ENCODE measurements at places on chromosomes 16 and 17.
A peak's percentile ranks its signal among the peaks of the same experiment; 100 is the strongest.

DNA sequence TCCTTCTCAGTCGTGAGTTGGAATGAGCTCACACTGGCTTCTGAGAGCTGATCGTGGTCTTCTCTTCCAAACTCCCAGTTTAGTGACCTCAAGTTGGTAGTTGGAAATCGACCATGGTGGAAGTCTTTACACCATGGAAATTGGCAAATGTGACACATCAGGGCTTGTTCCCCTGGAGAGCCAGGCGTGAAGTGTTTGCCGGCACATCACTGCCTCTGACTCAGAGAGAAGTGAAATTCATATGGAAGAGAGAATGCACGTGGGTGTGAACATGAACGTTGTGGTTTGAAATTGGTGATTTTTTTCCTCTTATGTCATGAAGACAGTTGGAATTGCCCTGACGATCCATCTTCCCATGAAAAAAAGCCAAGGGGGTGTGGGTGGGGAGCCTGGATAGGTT lies 47.4 kb downstream of the AXIN2 start:
- peak; percentile 85 for DNase-seq

GRCh38 chr16:20952139-20952920 lies 51.8 kb downstream of the LYRM1 start:
- peak; percentile 14 for DNase-seq

DNA sequence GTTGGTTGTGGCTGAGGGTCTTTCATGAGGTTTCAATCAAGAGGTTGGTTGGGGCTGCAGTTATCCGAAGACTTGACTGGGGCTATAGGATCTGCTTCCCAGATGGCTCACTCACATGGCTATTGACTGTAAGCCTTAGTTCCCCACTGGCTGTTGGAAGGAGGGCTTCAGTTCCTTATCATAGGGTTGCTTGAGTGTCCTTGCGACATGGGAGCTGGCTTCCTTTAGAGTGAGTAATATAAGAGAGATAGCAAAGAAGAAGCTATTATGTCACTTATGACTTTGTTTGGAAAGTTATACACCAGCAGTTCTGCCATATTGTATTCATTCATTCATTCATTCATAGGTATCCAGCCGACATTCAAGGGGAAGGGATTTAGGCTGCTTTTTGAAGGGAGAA lies 121.4 kb upstream of the WSCD1 start:
- no peak for DNase-seq

- DNase-seq: no peak
These were observed 2.1 kb downstream of the ST6GALNAC1 start for GRCh38 chr17:76641501-76641900.

- no peak for DNase-seq
These were observed 32.6 kb downstream of the CCDC57 start for GRCh38 chr17:82179946-82180475.

DNA sequence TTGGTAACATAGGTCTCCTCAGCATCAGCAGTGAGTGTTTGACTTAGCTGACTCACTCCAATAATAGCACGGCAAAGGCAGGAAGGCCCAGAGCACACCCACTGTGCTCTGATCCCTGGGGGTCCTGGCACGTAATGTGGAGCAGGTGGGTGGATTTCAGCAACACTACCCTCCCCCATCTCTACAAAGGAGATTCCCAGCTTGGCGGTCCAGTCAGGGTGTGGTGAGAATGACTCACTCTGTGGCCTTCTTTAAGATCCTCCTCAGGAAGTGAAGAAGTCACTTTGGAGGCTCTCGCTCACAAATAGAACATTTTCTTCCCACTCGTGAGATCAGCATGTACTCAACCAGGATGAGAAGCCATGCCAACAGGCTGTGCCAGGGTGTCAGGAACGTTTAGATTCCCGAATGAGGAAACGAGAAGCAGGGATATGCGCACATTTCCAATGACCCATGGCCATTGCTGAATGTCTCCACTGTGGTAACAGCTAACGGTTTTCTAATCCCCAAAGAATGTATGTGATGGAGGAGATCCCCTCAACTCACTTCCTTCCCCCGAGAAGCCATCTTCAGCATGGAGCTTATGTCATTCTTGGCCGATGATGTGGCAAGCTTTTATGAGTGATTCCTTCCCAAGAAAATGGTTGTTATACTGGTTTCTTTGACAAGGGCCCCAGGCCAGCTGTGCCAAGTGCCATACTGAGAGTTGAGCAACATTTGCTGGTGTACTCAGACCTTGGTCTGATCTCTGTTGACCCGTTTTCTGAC lies 365.2 kb downstream of the C16orf95 start:
- peak; percentile 99 for DNase-seq

- DNase-seq: no peak
These were observed 37.9 kb downstream of the TSC2 start for GRCh38 chr16:2085669-2086068.

DNA sequence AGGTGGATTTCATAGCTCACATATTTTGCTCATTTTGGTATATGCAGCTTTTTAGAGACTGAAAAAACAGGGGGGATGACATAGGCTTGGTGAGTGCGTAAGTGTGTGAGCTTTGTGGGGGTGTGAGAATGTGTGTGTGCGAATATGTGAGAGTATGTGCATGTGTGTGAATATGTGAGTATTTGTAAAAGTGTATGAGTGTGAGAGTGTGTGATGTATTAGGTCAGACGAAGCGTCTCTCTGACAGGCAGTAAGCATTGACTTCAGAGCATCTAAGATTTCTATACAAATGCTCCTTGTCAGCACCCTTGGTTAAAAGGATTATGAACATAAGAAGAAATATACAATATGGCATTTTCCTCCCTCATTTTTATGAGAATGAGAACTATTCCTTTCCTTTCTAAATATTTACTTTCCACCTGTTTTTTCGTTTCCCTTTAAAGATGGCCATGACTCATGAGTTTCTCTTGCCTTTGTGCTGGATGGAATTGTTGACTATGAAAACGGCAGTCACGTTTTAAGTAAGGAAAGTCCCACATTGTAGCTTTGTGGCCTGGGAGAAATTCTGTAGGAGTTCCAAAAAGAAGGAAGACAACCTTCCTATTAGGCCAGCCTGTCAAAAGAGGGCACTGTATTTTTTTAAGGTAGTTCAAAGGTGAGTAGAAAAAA lies 276.4 kb downstream of the FOXL1 start:
- no peak for DNase-seq

- DNase-seq: no peak
These were observed 470 bp upstream of the CDK3 start for GRCh38 chr17:76000016-76000754.

- DNase-seq: no peak
These were observed 354.8 kb downstream of the SEC14L1 start for GRCh38 chr17:77495575-77495974.

- no peak for DNase-seq
These were observed 26.2 kb upstream of the NAGLU start for GRCh38 chr17:42509841-42510240.

DNA sequence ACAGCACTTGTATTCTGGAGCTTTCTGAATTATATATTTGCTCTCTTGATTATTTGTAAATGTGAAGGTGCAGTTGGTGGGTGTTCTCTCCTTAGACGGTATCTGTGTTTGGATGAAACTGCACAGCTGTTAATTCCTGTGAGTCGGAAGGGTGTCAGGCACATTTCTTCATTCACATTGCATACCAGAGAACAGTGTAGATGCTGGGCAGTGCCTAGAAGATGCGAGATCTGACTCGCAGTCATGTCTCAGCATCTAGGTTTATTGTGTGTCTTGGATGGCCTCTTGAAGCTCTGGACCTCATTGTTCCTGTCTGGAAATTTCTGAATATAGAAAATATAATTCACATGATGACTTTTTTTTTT lies 61.2 kb downstream of the CLEC16A start:
- peak; percentile 80 for DNase-seq

DNA sequence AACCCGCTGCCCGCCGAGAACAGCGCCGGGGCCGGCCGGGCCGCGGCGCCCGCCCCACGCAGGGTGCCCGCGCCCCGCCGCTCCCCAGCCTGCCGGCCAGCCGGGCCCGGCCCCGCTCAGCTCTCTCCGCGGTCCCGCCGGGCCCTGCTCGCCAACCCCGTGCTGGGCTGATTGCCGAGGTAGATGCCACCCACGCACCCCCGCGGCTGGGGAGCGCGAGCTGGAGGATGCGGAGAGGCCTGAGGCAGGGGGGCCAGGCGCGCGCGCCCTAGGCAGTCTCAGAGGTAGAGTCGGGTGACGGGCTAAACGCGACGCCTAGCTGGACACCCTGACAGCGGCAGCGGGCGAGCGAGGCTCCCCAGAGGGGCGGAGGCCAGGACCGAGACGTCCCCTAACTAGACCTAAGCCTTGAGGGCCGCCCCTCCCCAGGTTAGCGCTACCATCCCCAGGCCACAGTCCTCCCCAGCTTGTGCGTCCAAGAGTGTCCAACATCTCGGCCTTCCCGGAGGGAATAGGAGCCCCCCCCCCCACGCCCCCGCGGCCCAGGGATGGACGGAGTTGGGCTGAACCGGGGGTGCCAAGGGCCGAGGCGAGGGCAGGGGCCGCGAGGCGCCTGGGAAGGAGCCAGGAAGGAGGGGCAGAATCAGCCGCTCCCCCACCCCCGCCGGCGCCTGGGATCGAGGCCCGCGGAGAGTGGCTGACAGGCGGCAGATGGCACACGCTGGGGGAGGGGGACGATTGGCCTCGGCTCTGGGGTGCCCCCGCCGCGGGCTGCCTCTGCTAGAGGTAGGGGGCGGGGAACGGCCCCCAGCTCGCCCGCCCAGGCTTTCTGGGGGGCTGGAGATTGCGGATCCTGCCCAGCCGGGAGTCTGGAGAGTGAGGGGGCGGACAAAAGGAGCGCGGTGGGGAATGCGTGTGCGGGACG lies 2.5 kb upstream of the ZNF423 start:
- no peak for DNase-seq

- no peak for DNase-seq
These were observed 27.2 kb upstream of the BRD7 start for GRCh38 chr16:50395763-50396710.

GRCh38 chr17:29821897-29822296 lies 108.1 kb downstream of the SSH2 start:
- DNase-seq: no peak

DNA sequence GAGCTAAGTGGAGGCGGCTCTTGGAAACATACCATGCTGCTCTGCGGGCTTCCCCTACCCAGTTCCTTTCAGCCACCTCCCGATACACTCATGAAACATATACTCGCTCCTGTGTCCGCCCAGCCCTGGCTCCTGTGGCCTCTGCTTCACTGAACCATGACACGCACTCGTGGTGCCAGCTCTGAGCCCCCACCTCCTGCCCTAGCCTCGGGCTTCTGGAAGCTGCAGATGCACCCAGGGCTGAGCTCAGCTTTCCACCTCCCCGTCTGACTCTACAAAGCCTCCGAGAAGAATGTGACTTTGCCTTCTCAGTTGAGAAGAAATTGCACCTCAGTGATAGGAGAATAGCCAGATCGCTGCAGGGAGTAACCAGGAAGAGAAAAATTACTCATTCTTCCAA lies 11.0 kb downstream of the CALB2 start:
- no peak for DNase-seq

GRCh38 chr16:86027373-86028126 lies 128.6 kb downstream of the IRF8 start:
- DNase-seq: no peak

GRCh38 chr16:67923414-67924116 lies 8.1 kb downstream of the CTRL start:
- no peak for DNase-seq

GRCh38 chr16:59997706-59998105 lies 1263.6 kb upstream of the GOT2 start:
- no peak for DNase-seq

DNA sequence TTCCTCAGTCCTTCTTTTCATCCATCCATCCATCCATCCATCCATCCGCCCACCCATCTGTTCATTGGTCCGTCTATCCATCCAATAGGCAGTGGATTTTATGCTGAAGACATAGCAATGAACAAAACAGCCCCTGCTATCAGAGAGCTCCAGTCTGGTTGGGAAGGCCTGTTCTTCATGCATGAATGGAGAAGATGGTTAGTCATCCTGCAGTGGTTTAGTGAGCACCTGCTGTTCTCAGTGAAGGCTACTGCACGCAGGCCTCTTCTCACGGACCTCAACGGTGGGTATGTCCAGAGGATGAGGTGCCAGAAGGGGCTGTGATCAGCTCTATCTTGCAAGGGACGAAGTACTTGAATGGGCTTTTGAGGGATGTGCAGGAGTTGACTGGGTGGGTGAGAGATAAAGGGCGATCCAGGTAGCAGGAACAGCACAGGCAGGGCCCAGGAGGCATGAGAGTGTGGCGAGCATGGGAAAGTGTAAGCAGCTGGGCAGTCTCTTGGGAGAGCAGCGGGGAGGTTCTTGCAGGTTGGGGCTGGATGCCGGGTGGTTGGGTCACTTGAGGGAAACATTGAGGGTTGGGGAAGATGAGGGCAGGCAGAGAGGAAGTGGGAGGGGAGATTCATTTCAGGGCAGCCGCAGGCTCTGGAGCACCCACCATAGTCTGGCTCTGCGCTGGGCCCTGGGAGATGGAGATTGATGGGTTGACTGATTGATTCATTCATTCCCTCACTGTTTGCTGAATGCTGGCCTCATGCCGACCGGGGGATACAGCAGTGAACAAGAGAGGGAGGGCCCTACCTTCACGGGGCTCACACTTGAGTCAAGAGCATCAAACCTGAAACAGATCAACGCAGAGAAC lies 115.0 kb upstream of the CIBAR2 start:
- no peak for DNase-seq

DNA sequence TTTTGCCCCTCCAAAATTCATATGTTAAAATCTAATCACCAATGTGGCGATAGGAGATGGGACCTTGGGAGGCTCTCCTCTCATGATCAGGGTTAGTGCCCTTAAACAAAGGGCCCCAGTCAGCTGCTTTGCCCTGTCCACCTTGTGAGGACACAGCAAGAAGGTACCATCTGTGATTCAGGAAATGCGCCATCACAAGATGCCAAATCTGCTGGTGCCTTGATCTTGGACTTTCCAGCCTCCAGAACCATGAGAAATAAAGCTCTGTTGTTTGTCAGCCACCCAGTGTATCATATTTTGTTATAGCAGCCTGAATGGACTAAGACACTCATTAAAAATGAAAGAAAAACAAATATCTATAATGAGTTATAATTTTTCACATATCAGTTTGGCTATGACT lies 63.0 kb upstream of the NKD1 start:
- DNase-seq: no peak

DNA sequence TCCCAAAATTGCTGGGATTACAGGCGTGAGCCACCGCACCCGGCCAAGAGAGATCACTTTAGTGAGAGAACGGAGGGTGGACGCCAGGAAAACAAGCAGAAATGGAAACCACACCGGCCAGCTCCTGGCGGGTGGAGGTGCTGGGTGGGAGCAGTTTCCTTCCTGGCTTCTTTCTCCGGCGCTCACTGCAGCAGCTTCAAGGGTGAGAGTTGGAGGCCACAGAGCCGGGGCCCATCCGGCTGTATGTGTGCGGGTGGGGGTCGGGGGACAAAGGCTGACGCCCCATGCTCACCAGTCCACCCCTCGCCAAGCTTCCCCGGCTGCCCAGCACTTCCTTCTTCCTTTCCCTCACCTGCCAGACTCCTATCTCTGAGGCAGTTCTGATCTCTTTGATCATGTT lies 13.5 kb upstream of the BHLHA9 start:
- DNase-seq: no peak

GRCh38 chr17:75383842-75384195 lies 21.7 kb downstream of the GRB2 start:
- DNase-seq: no peak

- no peak for DNase-seq
These were observed 30.3 kb upstream of the SUPT4H1 start for GRCh38 chr17:58382108-58382871.

GRCh38 chr16:89952049-89952448 lies 3.5 kb downstream of the DEF8 start:
- DNase-seq: no peak

GRCh38 chr16:50400967-50401348 lies 32.2 kb upstream of the BRD7 start:
- DNase-seq: no peak

- DNase-seq: peak; percentile 89
These were observed at the start of gene GLG1 for GRCh38 chr16:74606521-74607309. GLG1 (minus strand) TSS chr16:74607114; CDS start chr16:74607094, 20 bp downstream.

GRCh38 chr16:82331397-82331796 lies 161.4 kb upstream of the MPHOSPH6 start:
- no peak for DNase-seq

All from fibroblast of upper back skin (primary cell).